ENCODE measurements at places on chromosomes 7 and 10.

DNA sequence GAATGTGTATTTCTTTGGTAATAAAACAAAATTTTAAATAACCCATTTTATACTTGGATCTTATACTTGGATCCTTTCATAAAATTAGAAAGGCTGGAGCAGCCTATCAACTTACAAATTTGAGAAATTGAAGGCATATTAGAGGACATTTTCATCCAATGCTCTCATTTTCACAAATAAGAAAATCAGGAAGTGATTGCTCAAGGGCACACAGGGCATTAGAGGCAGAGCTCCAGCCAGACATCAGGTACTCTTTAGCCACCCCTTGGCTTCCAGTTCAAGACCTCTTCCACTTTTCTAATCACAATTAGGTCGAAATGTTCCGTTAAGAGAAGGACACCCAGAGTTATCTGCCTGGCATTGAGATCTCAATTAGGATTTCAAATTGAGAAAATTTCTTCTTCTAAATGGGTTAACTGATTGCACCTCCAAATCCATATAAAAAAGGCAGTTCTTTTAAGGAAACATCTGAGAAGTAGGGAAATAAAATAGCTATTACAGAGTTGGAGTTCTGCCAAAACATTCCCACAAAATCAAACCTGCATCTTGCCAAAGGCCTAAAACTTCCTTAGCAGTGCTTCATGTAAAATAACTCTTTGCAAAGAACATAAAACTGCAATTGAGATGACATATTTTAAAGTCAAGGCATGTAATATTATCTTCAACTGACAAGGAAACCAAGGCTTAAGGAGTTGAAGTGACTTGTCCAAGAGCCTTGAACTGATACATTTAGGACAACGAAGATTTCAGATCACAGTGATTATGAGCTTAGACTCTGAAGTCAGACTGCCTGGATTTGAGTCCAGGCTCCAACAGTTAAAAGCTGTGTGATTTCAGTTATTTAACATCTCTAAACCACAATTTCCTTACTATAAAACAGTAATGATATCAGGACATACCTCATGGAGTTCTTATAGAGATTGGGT lies 2.4 kb downstream of the ACTA2 start:
- peak; percentile 33 for DNase-seq

DNA sequence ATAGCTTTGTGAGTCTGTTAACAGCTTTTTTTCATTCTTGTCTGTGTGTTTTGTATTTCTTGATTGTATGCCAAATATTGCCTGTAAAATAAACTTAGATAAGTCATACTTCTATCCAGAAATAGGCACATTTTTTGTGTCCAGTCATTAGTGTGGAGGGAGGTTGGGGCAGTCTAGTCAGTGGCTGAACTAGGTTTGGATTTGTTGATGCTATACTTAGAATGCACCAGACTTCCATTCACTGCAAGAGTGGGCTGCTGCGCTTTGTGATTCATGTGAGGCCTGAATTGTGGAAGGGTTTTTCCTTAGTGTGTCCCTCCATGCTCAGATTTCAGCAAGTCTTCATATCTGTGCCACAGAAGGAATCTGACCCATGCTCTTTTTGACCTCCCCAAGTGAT lies 50.0 kb downstream of the TRUB1 start:
- DNase-seq, result peak; percentile 76

DNA sequence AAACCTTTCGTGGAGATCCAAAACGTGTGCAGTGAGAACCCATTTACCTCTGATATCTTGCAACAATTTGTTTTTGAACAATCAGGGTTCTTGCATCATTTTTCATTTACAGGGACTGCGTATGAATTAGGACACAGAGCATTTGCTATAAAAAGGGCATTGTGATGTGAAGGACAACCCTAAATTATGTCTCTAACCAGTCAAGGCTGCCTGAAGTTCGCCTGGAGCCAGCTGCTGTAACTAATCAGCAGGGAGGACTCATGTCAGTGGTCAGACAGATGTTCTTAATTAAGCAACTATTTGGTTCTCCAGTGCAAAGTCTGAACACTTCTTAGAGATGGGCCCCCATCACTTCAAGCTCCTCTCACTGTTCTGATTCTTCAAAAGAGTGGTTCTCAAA lies 674.8 kb downstream of the KCNMA1 start:
- no peak for DNase-seq

DNA sequence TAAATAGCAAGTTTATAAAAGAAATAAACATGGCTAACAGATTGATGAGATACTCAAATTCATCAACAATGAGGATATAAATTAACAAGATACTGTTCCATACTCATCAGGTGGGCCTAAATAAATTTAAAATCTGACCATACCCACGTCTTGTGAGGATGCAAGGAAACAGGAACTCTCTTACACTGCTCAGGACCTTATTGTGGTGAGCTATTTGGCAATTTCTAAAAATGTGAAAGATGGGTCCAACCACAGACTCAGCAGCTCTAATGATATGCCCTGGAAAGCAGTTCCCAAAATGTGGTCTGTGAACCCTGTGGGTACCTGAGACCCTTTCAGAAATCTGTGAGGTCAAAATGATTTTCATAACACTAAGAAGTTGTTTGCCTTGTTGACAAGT lies 21.5 kb downstream of the RPP38 start:
- DNase-seq, result no peak

- DNase-seq, result peak; percentile 84
These were observed 1.6 kb downstream of the TCF7L2 start for GRCh38 chr10:112951359-112952281.

- peak; percentile 72 for DNase-seq
These were observed 887 bp downstream of the COL13A1 start for GRCh38 chr10:69802424-69803161.

DNA sequence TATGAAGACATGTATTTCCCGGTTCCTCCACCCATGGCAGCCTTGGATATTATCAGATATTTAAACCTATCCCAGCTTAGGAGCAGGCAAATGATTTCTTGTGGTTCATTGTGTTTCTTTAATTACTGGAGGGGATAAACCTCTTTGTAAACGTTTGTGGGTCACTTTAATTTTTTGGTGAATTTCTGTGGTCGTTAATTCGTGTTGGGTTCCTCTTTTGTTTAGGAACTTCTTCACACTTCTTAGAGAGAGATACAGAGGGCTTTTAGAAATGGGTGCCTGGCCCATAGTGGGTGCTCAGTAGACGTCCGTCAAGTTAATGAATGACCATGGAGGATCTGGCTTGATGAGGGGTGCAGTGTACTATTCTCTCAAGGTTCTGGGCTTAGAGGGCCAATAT lies 27.2 kb upstream of the NUB1 start:
- no peak for DNase-seq

- DNase-seq, result no peak
These were observed 95.4 kb downstream of the HIF1AN start for GRCh38 chr10:100631192-100631591.

DNA sequence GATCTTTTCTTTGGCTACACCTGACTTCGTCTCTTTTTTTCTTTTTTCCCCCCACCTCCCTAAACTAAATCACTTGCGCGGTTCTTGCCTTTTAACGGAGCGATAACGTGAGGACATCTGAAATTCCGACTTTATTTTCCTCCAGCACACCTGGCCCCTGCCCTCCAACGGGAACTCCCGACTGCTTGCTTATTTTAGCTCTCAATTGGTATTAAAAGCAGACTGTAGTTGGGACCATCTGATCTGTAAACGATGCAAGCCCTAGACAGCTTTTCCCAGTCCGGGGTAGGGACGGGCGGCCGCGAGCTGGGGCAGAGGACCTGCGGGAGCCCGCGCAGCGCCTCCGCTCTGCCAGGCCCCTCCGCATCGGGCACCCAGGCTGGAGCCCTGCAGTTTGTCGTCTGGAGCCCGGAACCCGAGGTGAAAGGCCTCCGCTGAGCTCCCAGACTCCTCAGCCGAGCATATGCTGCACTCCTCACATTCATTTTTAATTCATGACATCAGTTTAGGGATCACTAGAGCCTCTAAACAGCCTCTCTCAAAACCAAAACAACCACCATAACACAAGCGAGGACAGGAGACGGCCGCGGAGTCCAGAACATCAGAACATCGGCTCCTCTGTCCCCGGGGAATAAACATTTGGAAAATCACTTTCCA lies 10.0 kb upstream of the EMX2 start:
- DNase-seq, result no peak

- DNase-seq, result no peak
These were observed 9.5 kb upstream of the RAMP3 start for GRCh38 chr7:45147858-45148652.

GRCh38 chr7:87518735-87519134 lies 43.3 kb upstream of the ABCB4 start:
- no peak for DNase-seq

DNA sequence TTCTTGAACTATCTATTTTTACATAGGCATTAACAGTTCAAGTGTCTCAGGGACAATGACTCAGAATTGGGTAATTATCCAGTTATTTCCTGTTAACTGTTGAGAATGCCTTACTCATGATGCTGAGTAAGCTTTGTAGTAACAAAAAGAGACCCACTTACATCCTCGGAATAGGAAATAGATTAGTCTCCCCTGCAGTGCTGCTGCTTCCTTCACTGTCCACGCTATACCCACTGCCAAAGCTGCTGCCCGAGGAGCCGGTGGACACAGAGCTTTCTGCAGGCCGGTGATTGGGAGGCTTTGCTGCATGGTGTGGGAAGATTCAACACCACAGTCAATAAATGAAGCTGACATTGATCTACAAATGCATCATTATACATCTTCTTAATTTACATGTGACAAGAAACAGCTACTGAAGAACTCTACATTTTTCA lies 357.1 kb downstream of the PCLO start:
- peak; percentile 91 for DNase-seq
